ENCODE measurements at places on chromosomes 2 and 18. TPM values are rescaled to one million over a fixed set of nuclear protein-coding genes. Genes with fewer than 3 reads are reported as not detected.

The STRN gene
- 26.5 TPM for total RNA-seq

The GAL3ST2 gene
- 0.25 TPM for total RNA-seq

The LYG2 gene
- not detected for total RNA-seq

The OXER1 gene
- not detected for total RNA-seq

The UGT1A5 gene
- not detected for total RNA-seq

The IL36A gene
- 2.0 TPM for total RNA-seq

The SCN9A gene
- 14.0 TPM for total RNA-seq

The LAMA1 gene
- 30.1 TPM for total RNA-seq

The VAMP8 gene
- 1.7 TPM for total RNA-seq

The KCNG3 gene
- total RNA-seq = not detected

The CCDC102B gene
- total RNA-seq = 3.1 TPM

The MYOM1 gene
- total RNA-seq = 0.90 TPM

The RALB gene
- total RNA-seq = 73.7 TPM

The EN1 gene
- 0.63 TPM for total RNA-seq

The CENPA gene
- total RNA-seq = not detected

The ALPP gene
- not detected for total RNA-seq

The RFTN2 gene
- total RNA-seq = 16.4 TPM

The DSEL gene
- total RNA-seq = 108 TPM

The LRP1B gene
- total RNA-seq = 0.36 TPM

The CDH7 gene
- total RNA-seq = not detected

The ITGB6 gene
- not detected for total RNA-seq

The CXCR4 gene
- 0.27 TPM for total RNA-seq

The SALL3 gene
- total RNA-seq = not detected

The TMEM37 gene
- not detected for total RNA-seq

The MC2R gene
- not detected for total RNA-seq

The SERPINB12 gene
- total RNA-seq = not detected

The PCARE gene
- total RNA-seq = under 0.01 TPM

The TEKT4 gene
- not detected for total RNA-seq

The MOGAT1 gene
- total RNA-seq = not detected

The BBS5 gene
- total RNA-seq = 7.3 TPM

The SIX2 gene
- total RNA-seq = 2.9 TPM

The SERPINB7 gene
- 0.27 TPM for total RNA-seq

The PARD6G gene
- 0.54 TPM for total RNA-seq

The CAPN13 gene
- total RNA-seq = not detected

The EHBP1 gene
- 119 TPM for total RNA-seq

The GALNT13 gene
- total RNA-seq = 0.45 TPM

The ELOA2 gene
- total RNA-seq = not detected

The ZNF532 gene
- 42.6 TPM for total RNA-seq

The ATP8B1 gene
- total RNA-seq = 11.2 TPM

The TNFRSF11A gene
- 0.08 TPM for total RNA-seq

The SAG gene
- total RNA-seq = not detected

The ZSWIM2 gene
- total RNA-seq = not detected

The PPP1R7 gene
- total RNA-seq = 41.2 TPM

The PSME4 gene
- 43.9 TPM for total RNA-seq

The GBX2 gene
- total RNA-seq = 0.25 TPM

The CRIM1 gene
- 108 TPM for total RNA-seq

The POLR1A gene
- 29.4 TPM for total RNA-seq

The CFC1 gene
- not detected for total RNA-seq
